Thoracic aorta (tissue), 2 donors: ENCODE measurements at places on chromosomes 13 and 19.

- peak within 1 kb of the TSS; percentile 91 for H3K4me3 ChIP-seq
- H3K4me1 ChIP-seq = peaks cover 40% of the 10 kb centered on the region
- no peaks in the 10 kb centered on the region for H3K36me3 ChIP-seq
- no peaks in the 10 kb centered on the region for H3K27me3 ChIP-seq
These were observed at the start of gene WASF3 for GRCh38 chr13:26557393-26558073. WASF3 (plus strand) TSS chr13:26557683; CDS start chr13:26642271, 84,588 bp downstream.

GRCh38 chr13:77099415-77099814 is 72.5 kb upstream of the FBXL3 start:
- no peak overlapping the region for H3K27ac ChIP-seq
- H3K27me3 ChIP-seq = no peaks in the 10 kb centered on the region
- DNase-seq = no peak
- H3K4me1 ChIP-seq = no peaks in the 10 kb centered on the region

DNA sequence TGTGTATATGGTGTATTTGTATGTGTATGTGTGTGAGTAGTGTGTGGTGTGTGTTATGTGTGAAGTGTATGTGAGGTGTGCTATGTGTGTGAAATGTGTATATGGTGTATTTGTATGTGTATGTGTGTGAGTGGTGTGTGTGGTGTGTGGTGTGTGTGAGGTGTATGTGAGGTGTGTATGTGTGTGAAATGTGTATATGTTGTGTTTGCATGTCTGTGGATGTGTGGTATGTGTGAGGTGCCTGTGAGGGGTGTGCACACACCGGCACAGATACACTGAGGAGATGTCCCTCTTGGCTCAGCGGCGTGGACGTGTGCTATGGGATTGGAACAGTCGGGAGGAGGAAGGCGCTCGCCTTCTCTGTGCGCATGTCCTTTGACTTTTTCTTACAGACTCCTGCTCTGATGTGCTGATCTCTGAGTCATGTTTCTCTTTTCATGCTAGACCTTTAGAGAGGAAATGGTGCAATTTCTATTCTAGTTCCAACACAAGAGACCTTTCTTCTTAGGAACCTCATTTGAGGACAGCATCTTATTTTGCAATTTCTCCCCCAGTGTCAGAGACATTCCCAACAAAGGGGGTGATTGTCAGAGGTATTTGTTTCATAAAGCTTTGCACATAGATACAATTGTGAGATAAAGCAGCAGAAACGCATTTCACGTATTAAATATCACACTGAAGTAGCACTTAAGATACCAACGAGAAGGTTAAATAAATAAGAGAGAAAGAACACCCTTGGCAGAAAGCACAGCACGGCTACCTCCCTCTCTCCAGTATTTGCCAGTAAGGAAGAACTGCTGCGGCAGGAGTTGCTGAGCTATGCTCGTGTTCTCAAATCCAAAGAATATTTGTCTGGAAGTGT is 11.3 kb upstream of the TNFRSF19 start:
- H3K27me3 ChIP-seq = no peaks in the 10 kb centered on the region
- DNase-seq = no peak
- H3K36me3 ChIP-seq = no peaks in the 10 kb centered on the region
- peak overlapping the region; percentile 50 for H3K4me3 ChIP-seq
- no peaks in the 10 kb centered on the region for H3K4me1 ChIP-seq
- H3K27ac ChIP-seq = no peak overlapping the region

DNA sequence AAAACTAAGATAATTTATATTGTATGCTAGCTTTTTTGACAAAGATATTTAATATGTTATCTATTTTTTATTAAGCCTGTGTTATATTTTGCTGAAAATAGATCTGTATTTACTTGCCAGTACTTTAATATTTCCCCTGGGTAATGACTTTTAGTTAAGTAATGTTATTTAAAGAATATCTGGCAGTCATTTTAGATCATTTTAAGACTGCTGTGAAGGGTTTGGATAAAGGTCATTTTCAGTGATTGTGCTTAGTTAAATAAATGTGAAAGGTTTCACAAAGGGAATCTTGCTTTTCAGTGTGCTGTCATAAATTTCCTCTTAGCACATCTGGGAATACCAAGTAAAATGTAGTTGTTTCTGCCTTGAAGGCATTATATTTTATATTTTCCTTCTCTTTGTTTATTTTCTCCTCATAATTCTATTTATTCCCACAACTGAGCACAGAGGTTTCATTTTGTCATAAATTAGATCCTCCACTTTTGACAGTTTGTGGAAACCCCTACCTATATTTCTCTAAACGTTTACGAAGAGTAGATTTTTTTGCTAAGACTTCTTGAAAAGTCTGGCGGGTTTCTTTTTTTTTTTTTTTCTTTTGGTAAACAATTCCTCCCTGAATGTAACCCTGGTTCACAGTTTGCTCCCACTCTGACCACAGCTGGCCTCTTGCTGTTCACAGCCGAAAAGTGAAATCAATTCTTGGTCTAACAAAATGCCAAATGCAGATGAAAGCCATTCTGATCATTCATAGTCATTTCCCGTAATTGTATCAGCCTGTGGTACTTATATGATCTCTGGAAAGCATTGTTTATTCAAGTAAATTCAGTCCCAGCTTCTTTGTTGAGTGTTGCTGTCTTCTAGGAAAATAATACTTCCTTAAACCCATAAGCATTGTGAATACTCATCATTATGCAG is 87.8 kb downstream of the MAB21L1 start:
- H3K36me3 ChIP-seq = no peaks in the 10 kb centered on the region
- no peak for DNase-seq
- H3K27ac ChIP-seq = no peak overlapping the region
- peak overlapping the region; percentile 45 for H3K4me3 ChIP-seq

GRCh38 chr19:15251749-15252397 is 19.6 kb upstream of the EPHX3 start:
- DNase-seq = peak; percentile 50
- H3K4me1 ChIP-seq = peaks cover 41% of the 10 kb centered on the region
- peak overlapping the region; percentile 100 for H3K27ac ChIP-seq
- no peaks in the 10 kb centered on the region for H3K27me3 ChIP-seq
- H3K36me3 ChIP-seq = peaks cover 42% of the 10 kb centered on the region
- H3K4me3 ChIP-seq = peak overlapping the region; percentile 64

GRCh38 chr13:97259798-97260714 is 37.9 kb downstream of the MBNL2 start:
- peak overlapping the region; percentile 65 for H3K27ac ChIP-seq
- H3K4me1 ChIP-seq = peaks cover 69% of the 10 kb centered on the region
- DNase-seq = no peak
- no peaks in the 10 kb centered on the region for H3K36me3 ChIP-seq
- no peaks in the 10 kb centered on the region for H3K27me3 ChIP-seq
- no peak overlapping the region for H3K4me3 ChIP-seq

DNA sequence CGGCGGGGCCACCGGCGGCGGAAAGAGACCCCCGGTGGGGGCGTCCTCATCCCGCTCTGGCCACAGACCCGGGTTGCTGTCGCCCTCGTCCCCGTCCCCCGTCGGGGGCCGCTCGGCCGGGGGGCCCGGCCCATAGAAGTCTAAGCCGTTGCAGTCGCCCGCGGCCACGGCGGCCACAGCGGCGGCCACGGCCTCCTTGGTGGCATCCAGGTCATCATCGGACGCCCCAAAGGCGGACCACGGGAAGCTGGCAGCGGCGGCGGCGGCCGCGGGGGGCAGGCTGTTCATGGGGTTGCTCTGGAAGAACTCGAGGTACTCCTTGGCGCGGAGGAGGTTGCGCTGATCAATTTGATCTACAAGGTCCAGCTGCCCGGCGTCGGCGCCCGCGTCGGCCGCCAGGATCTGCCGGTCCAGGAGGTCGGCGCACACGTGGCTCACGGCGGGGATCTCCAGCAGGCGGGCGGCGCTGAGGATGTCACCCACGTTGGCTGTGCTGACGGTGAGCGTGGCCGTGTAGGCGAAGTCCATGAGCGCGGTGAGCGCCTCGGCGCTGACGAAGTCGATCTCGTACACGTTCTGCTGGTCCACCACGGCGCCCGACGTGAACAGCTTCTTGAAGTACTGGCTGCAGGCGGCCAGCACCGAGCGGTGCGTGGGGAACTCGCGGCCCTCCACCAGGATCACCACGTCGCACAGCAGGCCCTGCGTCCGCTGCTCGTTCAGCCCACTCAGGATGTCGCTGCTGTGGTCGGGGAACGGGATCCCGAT is 12.1 kb downstream of the ZBTB7A start:
- DNase-seq = no peak

DNA sequence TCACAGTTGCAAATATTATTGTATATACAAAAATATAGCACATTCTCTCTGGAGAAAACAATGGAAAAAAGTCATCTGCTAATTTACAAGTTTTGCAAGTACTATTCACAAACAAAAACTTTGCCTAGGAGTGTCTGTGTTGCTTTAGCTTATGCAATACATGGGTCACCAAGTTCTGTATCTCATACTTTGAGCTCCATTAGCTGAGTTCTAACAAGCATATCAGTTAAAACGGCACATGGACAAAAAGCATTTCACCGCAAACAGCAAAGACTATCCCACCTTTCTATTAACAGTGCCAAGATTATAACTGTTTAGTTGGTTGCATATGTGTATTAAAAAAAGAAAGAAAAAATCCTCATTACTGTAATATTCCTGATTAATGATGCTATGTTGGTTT is 4.6 kb downstream of the SPRY2 start:
- peak overlapping the region; percentile 82 for H3K4me3 ChIP-seq
- H3K36me3 ChIP-seq = no peaks in the 10 kb centered on the region
- no peak overlapping the region for H3K27ac ChIP-seq
- no peak for DNase-seq
- peaks cover 24% of the 10 kb centered on the region for H3K4me1 ChIP-seq

GRCh38 chr13:114152831-114153371 is 20.5 kb upstream of the RASA3 start:
- H3K27ac ChIP-seq = peak overlapping the region; percentile 21
- DNase-seq = no peak
- no peaks in the 10 kb centered on the region for H3K4me1 ChIP-seq
- H3K36me3 ChIP-seq = no peaks in the 10 kb centered on the region
- H3K4me3 ChIP-seq = peak overlapping the region; percentile 2

GRCh38 chr19:5553892-5554291 is 13.9 kb downstream of the TINCR start:
- DNase-seq = no peak
- H3K4me3 ChIP-seq = no peak overlapping the region
- H3K27ac ChIP-seq = no peak overlapping the region
- H3K4me1 ChIP-seq = no peaks in the 10 kb centered on the region
- H3K36me3 ChIP-seq = no peaks in the 10 kb centered on the region
- H3K27me3 ChIP-seq = no peaks in the 10 kb centered on the region

GRCh38 chr13:100454876-100455275 is 133.7 kb downstream of the GGACT start:
- no peak overlapping the region for H3K27ac ChIP-seq
- H3K27me3 ChIP-seq = no peaks in the 10 kb centered on the region
- H3K4me1 ChIP-seq = no peaks in the 10 kb centered on the region
- no peaks in the 10 kb centered on the region for H3K36me3 ChIP-seq
- no peak for DNase-seq

DNA sequence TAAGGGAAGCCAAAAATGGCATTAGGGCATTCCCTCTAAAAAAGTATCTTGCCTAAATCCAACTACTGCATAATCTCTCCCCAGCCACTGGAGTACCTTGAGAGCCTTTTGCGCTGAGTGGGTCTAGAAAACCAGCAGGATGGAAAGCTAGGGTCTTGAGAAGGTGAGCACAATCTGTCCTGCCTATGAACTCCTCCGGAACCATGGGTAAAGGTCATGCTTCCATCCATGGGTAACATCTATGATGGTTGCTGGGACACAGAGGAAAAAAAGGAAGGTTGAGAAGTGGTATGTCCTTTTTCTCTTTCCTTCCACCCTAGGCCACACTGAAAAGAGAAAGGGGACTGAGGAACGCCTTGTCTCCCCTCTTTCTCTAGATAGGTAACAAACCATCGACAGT is 52.4 kb downstream of the ZNF676 start:
- no peaks in the 10 kb centered on the region for H3K4me1 ChIP-seq
- no peak for DNase-seq
- H3K27me3 ChIP-seq = no peaks in the 10 kb centered on the region
- H3K36me3 ChIP-seq = no peaks in the 10 kb centered on the region
- H3K4me3 ChIP-seq = no peak overlapping the region

- no peak overlapping the region for H3K4me3 ChIP-seq
- peak overlapping the region; percentile 35 for H3K27ac ChIP-seq
These were observed 193.6 kb upstream of the TSC22D1 start for GRCh38 chr13:44769686-44770085.

GRCh38 chr19:7579182-7579581 is 16.5 kb upstream of the CAMSAP3 start:
- no peak for DNase-seq
- H3K4me3 ChIP-seq = no peak overlapping the region
- H3K36me3 ChIP-seq = no peaks in the 10 kb centered on the region
- no peak overlapping the region for H3K27ac ChIP-seq

DNA sequence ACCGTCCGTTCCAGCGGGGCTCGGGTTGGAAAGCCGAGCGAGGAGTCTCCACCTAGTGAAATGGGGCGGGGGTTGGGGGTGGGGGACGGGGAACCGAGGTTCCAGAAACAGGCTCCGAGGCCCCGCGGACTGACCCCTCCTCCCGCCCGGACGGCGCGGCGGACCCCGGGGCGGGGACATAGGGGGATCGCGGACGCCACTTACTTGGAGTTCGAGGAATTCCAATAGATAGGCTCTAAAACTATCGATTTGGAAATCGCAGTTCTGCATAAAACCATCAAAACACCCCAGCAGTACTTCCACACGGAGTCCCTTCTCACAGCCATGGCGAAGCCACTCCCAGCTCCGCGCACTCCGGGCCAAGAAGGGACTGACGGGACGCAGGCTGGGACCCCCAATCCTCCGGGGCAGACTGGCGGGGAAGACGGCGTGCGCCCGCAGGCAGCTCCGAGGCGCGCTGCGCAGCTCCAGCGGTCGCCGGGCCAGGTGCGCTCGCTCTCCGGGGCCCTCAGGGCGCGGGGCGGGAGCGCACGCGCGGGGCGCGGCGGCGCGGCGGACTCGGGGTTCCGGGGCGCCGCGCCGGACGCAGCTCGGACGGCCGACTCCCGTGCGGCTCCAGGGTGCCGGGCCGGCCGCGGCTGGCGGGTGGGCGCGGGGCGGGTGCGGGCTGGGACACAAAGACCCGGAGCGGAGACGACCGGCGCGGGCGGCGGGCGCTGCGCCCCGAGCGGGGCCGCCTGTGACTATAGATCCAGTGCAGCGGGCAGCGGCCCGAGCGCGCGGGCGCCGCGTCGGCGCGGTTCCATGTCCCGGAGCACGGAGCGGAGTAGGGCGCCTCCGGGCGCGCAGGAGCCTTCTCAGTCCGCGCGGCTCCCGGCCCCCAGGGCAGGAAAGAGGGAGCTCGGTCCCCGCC is 567 bp downstream of the EFNB2 start:
- no peak for DNase-seq
- H3K27me3 ChIP-seq = no peaks in the 10 kb centered on the region
- no peaks in the 10 kb centered on the region for H3K36me3 ChIP-seq
- peak overlapping the region; percentile 91 for H3K27ac ChIP-seq

DNA sequence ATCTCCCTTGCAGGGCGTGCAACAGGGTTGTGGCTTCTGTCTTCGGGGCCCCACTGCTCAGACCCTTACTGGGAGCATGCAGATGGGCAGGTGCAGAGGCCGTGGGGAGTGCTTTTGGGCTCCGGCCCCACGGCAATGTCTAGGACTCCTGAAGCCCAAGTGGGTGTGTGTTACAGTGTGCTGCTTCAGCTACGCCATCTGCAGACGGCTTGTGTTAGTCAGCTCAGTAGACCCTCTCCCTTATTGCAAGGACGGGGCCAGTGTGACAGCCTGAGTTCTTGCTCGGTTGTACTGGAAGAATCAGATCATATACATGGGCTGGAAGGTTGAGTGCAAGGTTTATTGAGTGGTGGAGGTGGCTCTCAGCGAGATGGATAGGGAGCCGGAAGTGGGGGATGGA is 39.3 kb downstream of the DNAJC3 start:
- no peak for DNase-seq
- no peaks in the 10 kb centered on the region for H3K27me3 ChIP-seq
- no peaks in the 10 kb centered on the region for H3K4me1 ChIP-seq
- no peak overlapping the region for H3K27ac ChIP-seq
- peaks cover 16% of the 10 kb centered on the region for H3K36me3 ChIP-seq

- H3K4me3 ChIP-seq = no peak overlapping the region
- no peak for DNase-seq
- no peak overlapping the region for H3K27ac ChIP-seq
These were observed 667.1 kb downstream of the PCDH9 start for GRCh38 chr13:66563076-66563475.
